HCT116 (cell line): ENCODE measurements at places on chromosomes 2 and 18. TPM values are rescaled to one million over a fixed set of nuclear protein-coding genes. Genes with fewer than 3 reads are reported as not detected.

DNA sequence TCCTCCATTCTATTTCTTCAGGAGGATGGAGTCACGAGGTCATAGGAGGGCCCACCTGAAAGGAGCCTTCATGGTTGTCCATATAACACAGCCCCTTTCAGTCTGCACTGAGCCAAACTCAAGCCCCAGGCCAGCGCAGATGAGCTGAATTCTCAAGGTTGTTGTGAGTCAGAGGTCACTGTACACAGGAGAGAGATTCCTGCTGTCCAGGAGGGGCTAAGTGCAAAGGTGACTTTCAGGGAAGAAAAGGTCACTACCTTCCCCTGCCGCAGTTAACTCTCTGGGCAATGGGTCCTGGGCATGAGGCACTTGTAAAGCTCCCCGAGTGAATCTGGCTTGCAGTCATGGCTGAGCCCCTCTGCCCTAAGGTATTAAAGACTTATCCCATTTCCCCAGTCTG lies 150.7 kb downstream of the CTIF start:
- no peak for DNase-seq

- DNase-seq = no peak
Observed at GRCh38 chr2:236862961-236863728, 222.5 kb upstream of the COPS8 start.

DNA sequence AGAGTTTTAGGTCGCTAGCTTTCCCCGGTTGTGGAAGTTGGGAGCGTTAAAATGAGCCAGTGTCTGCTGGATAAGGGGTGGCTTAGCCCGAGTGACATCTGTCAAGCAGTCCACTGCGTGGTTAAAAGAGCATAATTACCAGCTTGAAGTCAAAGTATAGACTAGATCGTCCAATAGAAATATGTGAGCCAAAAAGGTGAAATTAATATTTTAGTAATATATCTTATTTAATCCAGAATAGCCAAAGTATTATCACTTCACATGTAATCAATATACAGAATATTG lies 654 bp downstream of the COMMD1 start:
- DNase-seq = no peak

DNA sequence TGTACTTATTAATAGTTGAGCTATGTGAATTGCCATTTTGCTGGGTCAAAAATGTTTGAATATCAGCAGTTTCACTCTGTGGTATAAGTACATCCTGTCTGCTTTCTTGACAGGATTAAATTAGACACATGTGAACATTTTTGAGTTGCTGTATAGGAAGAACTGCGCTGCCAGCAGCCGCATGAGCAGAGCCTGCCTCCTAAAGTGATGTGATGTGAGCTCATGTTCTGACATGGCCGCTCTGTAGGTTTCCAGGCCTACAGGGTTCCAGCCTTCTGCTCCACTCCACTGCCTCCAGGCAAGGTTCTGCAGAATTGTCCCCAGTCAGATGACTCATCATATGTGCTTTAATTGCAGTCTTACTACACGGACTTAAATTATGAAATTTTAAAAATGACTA lies 119.7 kb upstream of the NFATC1 start:
- DNase-seq = no peak

DNA sequence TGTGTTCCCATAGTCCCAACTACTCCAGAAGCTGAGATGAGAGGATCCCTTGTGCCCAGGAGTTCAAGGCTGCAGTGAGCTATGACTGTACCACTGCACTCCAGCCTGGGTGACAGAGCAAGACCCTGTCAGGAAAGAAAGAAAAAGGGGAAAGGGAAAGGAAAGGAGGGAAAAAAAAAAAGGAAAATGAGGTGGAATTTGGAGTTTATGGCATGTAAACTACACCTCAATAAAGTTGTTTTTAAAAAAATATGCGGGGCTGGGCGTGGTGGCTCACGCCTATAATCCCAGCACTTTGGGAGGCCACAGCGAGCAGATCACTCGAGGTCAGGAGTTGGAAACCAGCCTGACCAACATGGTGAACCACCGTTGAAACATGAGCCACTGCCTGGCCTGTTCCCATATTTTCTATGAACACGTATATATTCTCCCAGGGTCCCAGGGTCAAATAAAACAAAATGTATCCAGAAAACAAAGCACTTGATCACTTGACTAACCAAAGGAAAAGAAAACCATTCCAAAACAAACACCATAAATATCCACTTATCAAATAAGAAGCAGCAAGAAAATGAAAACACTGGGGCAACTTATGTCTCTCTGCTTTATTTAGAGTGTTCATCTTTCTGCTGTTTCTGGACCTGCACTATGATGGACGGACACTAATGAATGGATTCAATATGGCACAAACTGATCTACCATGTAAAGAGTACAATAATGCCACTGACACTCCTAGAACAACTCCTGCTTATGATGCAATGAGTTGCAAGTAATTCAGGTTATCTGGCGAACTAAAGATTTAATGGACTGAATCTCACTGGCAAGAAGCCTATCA lies 56.8 kb downstream of the ASXL2 start:
- no peak for DNase-seq

DNA sequence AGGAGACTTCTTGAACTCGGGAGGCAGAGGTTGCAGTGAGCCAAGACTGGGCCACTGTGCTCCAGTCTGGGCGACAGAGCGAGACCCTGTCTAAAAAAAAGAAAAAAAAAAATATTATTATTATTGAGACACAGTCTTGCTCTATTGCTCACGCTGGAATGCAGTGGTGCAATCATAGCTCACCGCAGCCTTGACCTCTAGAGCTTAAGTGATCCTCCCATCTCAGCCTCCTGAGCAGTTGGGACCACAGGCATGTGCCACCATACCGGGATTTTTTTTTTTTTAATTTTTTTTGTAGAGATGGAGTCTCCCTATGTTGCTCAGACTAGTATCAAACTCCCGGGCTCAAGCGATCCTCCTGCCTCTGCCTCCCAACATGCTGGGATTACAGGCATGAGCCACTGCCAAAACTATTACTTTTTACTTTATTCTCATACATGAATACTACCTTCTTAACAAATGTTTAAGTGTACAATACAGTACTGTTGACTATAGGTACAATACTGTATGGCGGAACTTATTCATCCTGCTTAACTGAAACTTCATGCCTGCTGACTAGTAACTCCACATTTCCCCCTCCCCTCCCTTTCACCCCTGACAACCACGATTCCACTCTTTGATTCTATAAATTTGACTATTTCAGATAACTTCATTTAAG lies 15.5 kb downstream of the FBXO11 start:
- DNase-seq = no peak

GRCh38 chr18:77461062-77461688 lies 211.5 kb downstream of the GALR1 start:
- DNase-seq = no peak

GRCh38 chr18:75582406-75582821 lies 154.9 kb upstream of the SMIM21 start:
- no peak for DNase-seq

- no peak for DNase-seq
Observed at GRCh38 chr2:54528311-54528955, 72.3 kb downstream of the SPTBN1 start.

DNA sequence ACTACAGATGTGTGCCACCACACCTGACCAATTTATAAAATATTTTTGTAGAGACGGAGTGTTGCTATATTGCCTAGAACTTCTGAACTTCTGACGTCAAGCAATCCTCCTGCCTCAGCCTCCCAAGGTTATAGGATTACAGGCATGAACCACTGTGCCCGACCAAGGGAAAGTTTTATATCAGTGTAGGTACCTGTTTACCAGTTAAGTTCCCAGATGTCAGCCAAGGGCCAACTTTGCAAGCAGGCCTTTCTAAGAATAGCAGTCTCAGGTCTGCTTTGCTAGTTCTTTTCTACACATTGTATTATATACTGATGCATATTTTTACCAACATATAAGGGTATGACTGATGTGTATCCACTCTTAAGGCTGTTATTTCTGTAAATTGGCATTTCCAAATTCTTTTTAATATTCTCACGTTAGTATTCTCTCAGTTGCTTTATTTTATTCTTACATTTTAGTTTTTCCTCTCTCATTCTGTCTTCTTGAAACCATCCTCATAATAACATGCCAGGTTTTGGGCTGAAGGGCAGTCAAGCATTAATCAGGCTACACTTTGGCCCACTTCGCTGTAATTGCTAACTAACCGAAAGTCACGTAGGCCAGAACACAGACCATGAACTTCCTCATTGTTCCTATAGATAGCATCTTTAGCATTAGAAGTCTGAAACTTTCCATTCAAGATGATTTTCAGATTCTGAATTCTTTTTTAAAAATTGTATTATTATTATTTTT lies 25.0 kb upstream of the CXXC1 start:
- DNase-seq = no peak

DNA sequence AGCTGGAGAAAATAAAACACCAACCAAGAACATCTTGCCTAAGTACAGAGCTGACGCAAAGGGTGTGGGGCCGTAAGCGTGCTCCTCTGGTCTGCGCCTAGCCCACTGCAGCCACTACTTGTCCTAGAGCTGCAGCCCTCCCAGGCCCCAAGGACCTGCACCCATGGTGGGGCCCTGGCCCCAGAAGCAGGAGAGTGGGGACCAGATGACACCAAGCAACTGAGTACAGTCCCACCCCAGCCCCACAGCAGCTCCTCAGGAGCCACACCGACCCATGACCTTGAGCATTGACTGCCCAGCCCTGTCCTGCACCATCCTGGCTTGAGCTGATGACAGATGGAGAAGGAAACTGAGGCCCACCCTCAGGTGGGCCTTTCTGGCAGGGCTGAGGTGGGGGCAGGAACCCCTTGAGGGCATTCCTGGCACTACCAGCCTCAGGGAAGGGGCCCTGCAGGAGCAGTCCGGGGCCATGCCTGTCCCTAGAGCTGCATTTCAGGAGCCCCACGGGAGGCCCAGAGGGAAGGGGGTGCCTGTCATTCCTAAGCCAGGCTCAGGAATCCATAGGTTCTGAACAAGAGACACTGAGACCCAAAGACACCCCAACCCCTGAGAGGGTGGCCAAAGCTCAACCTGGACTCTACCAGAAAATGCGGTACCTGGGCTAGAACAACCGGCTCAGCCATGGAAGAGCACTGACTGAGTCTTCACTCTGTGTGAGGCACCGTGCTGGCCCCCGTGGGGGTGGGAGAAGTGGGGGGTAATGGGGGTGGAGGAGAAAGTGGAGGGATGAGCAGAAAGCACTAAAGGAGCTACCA lies 4.9 kb downstream of the KIF1A start:
- DNase-seq = no peak

GRCh38 chr2:54666131-54666633 lies 57.3 kb upstream of the EML6 start:
- DNase-seq = no peak

- DNase-seq = no peak
Observed at GRCh38 chr2:136363470-136363869, 245.5 kb upstream of the CXCR4 start.

DNA sequence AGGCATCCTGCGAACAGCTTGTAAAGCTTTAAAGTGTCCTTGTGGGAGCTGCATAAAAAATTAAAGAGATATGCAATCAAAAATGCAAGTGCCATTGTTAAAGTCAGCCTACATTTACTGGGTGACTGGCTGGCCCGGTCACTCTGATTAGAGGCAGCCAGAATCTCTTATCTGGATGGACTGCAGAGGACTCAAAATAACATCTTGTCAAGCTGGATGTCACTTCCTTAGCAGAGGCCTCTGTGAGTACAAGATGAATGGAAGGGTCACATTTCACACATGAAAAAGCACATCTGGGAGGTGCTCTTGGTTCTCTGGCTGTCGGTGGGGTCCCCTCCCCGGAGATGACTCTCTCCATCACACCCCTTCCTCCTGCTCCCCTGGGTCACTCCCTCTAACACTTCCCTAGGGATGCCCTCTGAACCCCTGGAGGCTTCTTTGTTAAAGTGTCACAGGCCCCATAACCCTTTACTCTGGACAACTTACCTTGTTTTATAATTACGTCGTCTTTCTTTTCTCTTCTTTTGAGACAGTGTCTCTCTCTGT lies 122.1 kb downstream of the SH3BP4 start:
- no peak for DNase-seq

GRCh38 chr2:160836755-160837154 lies 323.5 kb upstream of the TANK start:
- no peak for DNase-seq

- DNase-seq = no peak
Observed at GRCh38 chr18:14978962-14979535, 231.1 kb downstream of the ANKRD30B start.

- DNase-seq = no peak
Observed at GRCh38 chr2:19195661-19196060, 162.8 kb downstream of the OSR1 start.

GRCh38 chr2:28979576-28980366 lies 1.3 kb upstream of the TOGARAM2 start:
- DNase-seq = no peak

DNA sequence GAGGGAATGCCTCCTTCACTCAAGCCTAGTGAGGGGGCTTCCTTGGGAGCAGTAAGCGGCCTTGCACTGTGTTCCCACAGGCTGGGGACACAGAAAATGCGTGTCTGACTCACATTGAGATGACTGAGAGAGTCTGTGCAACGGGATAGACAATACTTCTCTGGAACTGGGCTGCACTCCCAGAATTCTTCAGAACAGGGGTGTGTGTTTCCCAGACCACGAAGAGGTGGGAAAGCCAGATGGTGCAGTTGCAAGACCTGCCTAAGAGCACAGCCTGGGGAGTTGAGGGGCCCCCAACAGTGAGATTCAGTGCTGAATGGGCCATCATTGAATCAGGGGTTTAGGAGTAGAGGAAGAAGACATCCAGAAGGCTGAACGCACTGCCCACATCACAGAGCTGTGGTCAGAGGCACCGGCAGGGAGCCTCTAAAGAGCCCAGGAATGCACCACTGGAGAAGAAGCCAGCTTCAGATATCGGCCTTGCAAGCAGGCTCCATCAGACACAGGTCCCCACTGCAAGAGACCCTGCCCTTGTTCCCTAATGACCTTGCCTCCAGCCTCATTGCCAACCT lies 36.6 kb upstream of the MRPL19 start:
- no peak for DNase-seq

DNA sequence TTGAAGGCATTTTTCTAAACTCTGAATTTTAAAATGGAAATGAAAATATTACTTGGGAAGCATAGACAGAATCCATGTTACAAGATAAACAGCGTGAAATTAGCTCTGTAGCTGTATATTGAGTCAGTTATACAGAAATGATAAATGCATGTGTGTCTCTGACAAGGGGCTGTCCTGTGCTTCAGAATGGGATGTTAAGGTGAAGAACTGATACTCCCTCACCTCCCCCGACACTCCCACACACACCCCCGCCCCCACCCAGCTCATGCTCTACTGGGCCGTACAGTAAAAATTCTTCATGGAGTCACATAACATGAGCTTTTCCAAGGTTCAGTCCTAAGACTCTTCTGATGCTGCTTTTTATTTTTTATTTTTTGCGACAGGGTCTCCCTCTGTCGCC lies 869 bp upstream of the THUMPD2 start:
- DNase-seq = no peak

Gene SNRPD1
- total RNA-seq = 134 TPM

Gene ANKRD30BL
- total RNA-seq = not detected

Gene MYO1B
- 51.7 TPM for total RNA-seq

Gene RAD51AP2
- total RNA-seq = 0.10 TPM

Gene RUFY4
- total RNA-seq = 0.27 TPM

Gene MFF
- 68.2 TPM for total RNA-seq

Gene RAPGEF4
- 0.59 TPM for total RNA-seq

Gene ABCA12
- 1.3 TPM for total RNA-seq

Gene ELOA2
- not detected for total RNA-seq

Gene MCEE
- total RNA-seq = 9.0 TPM

Gene SLC9A4
- 0.07 TPM for total RNA-seq

Gene CTAGE1
- not detected for total RNA-seq
